ENCODE measurements at places on chromosomes 13 and 19. TPM values are rescaled to one million over a fixed set of nuclear protein-coding genes. Genes with fewer than 3 reads are reported as not detected.

Gene PSG4
- total RNA-seq = 0.65 TPM

Gene KCNC3
- total RNA-seq = under 0.01 TPM

Gene OR7A10
- total RNA-seq = not detected

Gene UNC13A
- 0.57 TPM for total RNA-seq

Gene FFAR3
- not detected for total RNA-seq
